ENCODE measurements at places on chromosomes 11 and 22.

GRCh38 chr11:28393348-28393747 is 285.2 kb downstream of the METTL15 start:
- DNase-seq = no peak

- DNase-seq = no peak
Measured at GRCh38 chr11:47523490-47524225, 29.3 kb downstream of the CELF1 start.

- DNase-seq = no peak
Measured at GRCh38 chr11:95904009-95904650, 19.8 kb downstream of the MTMR2 start.

GRCh38 chr11:122421702-122422101 is 233.8 kb upstream of the UBASH3B start:
- no peak for DNase-seq

GRCh38 chr11:9763301-9763700 is 99.4 kb downstream of the SWAP70 start:
- DNase-seq = no peak

- DNase-seq = no peak
Measured at GRCh38 chr22:37146507-37147180, 3.1 kb downstream of the IL2RB start.

GRCh38 chr11:131749101-131749500 is 378.7 kb downstream of the NTM start:
- no peak for DNase-seq
